ENCODE measurements at places on chromosomes 1 and 21.
A peak's percentile ranks its signal among the peaks of the same experiment; 100 is the strongest.

DNA sequence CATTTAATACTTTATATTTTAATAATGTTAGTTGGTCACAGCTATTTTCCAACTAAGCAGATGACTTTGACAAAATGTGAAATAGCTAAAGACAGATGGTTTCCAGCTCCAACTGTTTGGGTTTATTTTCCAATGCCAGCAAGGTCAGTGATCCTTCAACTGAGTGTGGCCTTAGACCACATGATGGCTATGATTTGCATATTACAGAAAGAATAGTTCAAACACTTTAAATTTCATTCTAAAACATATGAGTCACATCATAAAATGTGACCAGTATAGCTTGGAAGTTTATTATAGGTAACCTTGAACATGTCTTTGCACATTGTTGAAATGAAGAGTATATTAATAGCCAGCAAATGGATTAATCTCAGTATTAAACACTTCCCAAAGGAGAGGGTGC, 454.0 kb upstream of the C1orf87 start:
- no peak for DNase-seq

DNA sequence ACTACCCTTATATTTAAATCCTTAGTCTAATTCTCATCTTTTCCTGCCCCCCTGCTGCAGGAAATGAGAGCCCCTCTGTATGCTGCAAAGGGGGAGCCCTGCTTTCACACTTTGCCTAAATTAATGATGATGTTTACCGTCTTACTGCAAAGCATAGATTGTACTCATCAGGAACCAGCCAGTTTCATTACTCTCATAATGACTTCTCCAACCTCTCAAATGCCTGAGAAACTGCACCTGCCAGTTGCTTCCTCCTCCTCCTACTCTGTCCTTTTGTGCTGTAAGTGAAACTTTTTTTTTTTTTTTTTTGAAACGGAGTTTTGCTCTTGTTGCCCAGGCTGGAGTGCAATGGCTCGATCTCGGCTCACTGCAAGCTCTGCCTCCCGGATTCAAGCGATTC, 101.7 kb downstream of the ADSS2 start:
- DNase-seq, result no peak

GRCh38 chr1:119549719-119550132, 42.7 kb downstream of the HSD3B1 start:
- DNase-seq, result peak; percentile 74

- DNase-seq, result no peak
Observed at GRCh38 chr1:1437033-1437903, 1.8 kb downstream of the VWA1 start.

DNA sequence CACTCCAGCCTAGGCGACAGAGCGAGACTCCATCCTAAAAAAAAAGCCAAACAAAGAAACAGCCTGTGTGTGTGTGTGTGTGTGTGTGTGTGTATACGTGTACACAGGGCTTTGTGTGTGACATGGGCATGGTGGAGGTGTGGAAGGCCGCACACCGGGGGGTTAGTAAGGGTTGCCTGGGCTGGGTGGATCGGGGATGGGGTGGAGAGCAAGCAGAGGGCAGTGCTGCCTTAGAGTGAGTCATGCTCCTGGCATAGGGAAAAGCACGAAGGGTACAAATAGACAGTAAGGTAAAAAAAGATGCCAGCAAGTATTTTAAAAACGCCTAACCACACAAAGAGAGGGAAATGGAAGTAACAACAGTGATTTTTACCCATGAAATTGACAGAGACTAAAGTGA, 6.2 kb downstream of the PRMT2 start:
- no peak for DNase-seq

DNA sequence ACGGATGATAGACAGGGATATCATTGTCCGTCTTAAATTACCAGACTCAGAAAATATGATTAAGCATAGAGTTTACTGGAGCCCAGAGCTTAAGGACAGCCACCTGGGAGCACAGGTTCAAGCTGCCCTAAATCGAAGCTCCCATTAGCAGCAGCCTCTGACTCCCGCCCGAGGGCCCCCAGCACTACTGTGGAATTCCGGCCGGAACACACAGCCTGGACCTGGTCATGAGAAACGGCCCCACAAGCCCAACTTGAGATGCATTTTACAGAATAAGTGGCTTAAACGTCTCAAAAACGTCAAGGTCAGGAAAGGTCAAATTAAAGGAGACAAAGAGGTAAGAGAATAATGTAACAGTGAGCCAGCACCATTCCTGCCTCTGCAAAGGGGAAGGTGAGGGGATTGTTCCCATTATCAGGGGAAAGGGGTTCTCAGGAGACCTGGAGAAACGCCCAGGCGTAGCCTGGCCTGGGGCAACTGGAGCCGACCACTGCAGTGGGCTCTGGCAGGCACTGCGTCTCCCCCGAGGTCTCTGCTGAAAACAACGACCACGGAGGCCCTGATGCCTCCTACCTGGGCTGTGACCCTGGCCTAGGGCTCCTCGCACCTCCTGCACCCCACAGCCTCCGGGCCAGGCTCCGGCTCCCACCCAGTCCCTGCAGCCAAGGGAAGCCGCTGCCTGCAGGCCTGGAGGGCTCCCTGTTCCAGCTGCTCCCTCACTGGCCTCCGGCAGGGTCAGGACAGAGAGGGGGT, 11.5 kb upstream of the COL6A1 start:
- no peak for DNase-seq

DNA sequence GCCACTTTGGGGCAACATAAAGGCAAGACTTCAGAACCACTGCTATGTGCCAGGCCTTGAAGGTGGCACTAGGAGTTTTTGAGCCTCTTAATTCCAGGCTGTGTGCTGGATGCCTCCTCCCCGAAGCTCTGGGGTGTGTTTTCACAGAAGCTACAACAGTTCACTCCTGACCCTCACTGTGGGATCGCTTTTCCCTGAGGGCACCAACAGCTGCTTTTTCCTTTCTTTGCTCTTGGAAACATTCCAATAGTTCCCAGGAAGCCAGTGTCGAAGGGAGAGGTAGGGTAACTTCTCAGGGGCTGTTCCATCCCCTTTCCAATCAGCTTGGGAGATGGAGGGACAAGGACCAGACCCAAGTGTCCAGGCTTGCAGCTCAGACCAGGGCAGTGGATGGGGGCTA, 153.4 kb downstream of the C1orf94 start:
- no peak for DNase-seq

DNA sequence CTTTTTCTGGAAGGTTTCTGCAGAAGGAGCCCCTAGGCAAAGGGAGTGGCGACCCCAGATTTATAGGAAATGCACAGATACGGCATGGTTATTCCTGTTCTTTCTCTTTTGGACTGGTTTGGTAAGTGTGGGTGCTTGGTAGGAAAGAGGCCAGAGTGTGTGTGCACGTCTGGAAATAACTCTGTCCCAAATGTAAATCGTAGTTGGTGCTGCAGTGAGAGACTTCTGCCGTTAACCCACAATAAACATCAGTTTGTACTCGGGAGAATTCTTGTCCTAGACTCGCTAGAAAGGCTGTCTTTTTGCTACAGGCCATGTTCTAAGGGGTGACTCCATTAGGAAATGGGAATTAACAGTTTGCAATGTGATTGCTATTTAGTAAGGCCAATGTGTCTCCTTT, 779 bp downstream of the SLC44A3 start:
- no peak for DNase-seq

GRCh38 chr1:38565020-38565491, 294.5 kb downstream of the RRAGC start:
- no peak for DNase-seq

- no peak for DNase-seq
Observed at GRCh38 chr1:160354388-160354985, 11.3 kb downstream of the NCSTN start.

DNA sequence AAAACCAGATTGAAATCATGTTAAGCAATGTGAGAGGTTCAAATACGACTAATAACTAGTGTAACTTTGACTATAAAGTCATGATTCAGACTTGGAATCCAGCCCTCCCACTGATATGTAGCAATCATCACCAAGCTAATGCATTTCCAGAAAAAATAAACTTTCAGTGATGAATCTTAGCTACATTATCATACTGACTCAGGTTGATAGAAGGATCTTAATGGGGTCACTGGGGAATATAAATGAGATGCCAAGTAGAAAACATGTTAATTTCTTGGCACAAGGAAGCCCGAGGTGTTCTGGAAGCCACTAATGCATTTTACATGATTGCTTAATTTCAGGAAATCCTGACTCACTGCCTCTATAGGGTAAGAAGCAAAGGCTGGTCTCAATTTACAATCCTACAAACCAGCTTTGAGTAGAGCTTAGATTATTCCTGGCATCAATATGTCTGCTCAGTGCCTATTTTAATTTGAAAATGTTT, 67.7 kb downstream of the SELENOF start:
- DNase-seq, result no peak

GRCh38 chr1:209012443-209013196, 570.9 kb upstream of the CAMK1G start:
- DNase-seq, result peak; percentile 67

DNA sequence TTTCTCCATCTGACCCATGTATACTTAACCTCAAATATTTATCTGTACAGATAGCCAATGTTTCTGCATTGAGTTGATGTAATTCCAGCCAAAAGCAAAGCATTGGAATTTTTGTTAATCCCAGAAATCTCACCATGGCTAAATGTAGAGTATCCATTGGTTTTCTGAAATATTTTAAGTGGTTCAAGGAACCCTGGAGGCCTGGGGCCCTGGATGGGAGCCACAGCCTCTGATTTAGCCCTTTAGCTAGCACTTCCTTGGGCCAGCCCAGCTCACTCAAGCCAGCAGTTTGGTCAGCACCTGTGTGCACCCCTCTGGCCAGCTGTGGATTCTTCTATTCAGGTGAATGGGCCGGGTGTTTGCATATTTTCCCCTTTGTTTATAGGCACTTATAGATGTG, 18.8 kb upstream of the EPS8L3 start:
- no peak for DNase-seq

DNA sequence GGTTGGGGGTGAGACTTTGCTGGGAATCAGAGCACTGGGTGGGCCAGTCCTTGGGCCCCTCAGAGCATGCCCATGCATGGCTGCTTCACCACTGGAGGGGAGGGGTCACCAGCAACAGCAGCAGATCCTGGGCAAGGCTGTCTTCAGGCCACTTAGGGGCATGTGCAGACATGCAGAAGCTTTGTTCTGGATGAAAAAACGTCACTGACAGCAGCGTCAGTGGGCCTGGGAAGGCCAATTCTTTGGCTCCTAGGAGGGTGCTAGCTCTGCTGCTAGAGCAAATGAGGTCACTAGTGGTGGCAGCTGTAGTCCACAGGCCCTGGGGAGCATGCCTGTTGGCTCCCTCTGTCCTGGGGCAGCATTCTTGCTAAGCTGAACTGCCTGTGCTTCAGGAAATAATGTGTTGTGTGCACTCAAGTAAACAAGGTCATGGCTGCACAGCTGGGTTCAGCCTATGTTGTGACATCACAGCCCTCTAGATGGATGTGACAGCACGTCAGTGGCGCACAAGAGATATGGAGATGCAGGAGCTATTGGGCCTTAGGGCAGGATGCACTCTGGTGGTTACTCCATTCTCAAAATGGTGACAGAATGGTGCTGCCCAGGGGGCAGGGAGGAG, 27.0 kb downstream of the ZC3H11B start:
- DNase-seq, result no peak

GRCh38 chr1:114490274-114490693, 20.7 kb downstream of the TRIM33 start:
- DNase-seq, result no peak

DNA sequence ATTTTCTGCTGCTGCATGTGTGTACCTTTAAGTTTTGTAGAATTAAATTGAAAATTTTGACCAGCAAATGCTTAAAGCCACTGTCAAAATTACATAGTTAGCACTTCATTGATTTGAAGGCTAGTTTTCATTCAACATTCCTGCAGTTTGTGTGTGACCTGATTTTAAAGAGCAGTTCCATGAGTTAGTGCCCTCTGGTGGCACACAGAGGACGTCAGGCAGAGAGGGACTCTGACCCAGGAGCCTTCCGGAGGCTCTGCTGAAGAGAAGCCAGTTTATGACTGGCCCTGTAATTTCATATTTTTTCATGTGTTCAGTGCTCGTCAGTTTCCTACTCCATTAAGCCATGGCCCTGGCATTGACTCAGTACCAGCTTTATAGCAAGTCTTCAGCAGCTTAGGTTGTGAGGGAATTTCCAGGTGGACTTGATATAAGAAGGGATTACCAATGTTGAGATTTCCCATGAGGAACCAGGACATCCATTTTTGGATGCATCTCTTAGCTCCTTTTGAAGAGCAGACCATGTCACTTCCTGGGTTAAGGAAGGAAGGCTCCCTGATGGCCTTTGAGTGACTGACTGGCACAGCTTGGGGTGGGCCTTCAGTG, 104.7 kb downstream of the CAMTA1 start:
- peak; percentile 7 for DNase-seq

GRCh38 chr1:31861346-31861745, 45.5 kb upstream of the SPOCD1 start:
- DNase-seq, result no peak

DNA sequence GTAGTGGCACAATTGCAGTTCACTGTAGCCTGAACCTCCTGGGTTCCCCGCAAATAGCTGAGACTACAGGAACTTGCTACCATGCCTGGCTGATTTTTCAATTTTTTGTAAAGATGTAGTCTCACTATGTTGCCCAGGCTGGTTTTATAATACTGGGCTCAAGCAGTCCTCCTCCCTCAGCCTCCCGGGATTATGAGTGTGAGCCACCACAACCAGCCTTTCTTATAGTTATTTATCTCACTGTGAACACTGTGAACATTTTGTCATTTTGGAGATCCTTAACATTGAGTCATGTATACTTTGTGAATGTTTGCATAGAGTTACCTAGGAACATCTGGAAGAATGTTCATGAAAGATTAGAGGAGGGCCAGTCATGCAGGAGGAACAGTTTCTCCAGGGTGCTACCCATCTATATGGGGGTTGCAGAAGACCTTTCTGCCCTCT, 127.1 kb upstream of the CACYBP start:
- no peak for DNase-seq

DNA sequence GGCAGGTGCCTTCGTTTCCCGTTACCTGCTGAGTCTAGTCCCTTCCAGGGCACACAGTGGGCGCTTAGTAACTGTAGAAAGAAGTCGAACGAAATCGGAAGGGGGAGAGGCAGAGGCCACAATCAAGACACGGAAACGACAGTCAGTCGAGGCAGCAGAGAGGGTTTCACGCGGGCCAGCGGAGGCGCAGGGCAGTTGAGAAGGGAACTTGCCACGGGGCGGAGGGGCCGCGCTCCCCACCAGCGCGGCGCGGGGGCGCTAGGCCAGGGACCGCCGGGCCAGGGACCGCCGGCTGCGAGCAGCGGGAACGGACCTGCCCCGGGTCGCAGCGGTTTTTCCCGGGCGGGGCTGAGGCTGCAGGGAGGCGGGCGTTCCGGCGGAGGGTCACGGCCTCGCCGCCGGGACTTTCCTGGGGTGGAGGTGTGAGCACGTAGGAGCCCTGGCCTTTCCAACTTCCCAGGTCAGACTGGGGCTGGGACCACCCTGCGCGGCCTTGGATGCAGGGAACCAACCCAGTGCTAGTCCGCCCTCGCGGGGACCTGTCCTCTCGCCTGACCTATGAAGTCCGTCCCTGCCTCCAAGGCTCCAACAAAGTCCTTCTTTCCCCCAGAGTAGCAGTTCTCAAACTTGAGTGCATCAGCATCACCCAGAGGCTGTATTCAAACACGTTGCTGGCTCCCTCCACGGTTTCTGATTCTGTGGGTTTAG, 150.1 kb upstream of the FGGY start:
- DNase-seq, result no peak

GRCh38 chr1:197062692-197063091, 4.4 kb downstream of the F13B start:
- DNase-seq, result no peak

- no peak for DNase-seq
Observed at GRCh38 chr1:67740543-67740942, 55.5 kb downstream of the GADD45A start.

- DNase-seq, result no peak
Observed at GRCh38 chr1:229035748-229036082, 235.2 kb upstream of the RAB4A start.

GRCh38 chr1:98754176-98754575, 92.7 kb downstream of the SNX7 start:
- DNase-seq, result no peak
